NCI-H345 (cell line): ENCODE measurements at places on chromosomes 7 and 10.

DNA sequence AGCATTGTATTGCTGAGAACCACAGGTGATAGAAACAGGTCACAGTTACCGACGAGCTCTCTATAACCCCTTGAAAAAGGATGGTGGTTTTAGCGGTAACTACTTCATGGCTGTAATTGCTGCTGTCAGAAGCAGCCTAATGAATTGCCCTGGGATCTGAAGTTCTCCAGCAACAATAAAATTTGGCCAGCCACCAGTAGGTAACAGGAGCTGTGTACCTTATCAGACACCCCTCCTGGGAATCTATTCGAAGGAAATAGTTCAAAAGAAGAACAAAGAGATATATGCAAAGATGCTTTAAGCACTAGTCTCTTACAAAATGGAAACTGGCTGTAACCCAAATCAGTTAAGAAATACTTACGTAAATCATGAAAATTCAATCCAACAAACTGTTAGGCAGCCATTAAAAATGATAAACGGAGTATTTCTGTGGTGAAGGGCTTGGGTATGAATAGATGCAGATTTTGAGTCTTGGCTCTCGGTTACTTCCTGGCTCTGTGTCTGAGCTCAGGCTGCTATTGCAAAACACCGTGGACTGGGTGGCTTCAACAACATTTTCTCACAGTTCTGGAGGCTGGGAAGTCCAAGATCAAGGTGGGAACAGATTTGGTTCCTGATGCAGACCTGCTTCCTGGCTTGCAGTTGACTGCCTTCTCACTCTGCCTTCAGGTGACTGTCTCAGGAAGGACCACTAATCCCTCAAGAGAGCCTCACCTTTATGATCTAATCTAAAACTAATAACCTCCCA lies 1.6 kb downstream of the MSRB2 start:
- DNase-seq: peak; percentile 13

DNA sequence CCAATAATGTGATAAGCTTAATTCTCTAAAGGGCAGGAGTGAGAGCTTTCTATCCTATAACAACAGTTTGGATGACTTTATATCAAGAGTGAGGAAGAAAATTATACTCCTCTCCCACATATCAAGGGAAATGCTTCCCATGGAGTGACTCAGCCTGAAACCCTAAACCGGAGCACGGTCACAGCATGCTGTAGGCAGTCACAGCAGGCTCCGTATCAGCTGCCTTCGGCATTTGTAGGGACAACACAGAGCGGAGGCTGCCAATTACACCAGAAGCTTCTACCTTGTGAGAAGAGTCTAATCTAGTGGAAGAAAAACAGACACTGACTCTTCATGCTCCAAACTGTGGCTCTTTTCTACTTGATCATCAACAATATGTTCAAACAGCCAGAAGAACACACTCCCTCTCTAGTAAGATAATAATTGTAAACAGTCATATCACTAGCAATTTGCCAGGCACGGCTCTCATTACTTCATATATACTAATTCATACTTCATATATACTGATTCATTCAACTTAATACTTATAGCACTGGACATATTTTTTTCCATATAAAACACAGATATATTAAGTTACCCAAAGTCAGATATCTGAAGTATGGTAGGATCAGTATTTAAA lies 65.9 kb downstream of the DGKB start:
- DNase-seq: peak; percentile 90

DNA sequence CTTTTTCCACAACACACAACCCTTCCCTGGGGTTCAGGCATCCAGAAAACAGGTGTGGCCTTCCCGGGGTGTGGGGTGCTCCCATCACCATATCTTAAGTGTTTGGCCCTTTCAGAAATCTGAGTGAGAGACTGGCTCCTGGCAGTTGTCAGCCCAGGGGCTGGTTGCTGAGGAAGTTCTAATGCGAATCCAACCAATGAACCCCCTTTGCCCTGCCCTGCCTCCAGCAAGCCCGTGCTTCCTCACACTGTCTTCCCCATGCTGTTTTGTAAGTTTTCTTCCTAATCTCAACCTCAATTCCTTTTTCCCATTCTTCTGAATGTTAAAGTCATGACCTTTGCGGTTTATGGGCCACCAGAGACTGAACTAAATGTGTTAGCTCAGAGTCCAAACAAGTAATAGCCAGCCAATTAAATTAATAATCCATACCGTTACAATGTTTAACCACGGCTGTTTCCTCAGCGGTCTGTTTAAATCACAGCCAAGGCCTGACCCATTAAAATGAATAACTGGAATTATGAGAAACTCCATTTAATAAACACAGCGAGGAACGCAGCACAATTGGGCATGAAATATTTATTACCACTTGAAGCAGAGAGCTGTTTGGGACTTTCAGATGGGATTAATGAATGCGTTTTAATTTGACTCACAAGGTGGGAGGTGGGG lies 90.9 kb upstream of the TCF7L2 start:
- DNase-seq: no peak

DNA sequence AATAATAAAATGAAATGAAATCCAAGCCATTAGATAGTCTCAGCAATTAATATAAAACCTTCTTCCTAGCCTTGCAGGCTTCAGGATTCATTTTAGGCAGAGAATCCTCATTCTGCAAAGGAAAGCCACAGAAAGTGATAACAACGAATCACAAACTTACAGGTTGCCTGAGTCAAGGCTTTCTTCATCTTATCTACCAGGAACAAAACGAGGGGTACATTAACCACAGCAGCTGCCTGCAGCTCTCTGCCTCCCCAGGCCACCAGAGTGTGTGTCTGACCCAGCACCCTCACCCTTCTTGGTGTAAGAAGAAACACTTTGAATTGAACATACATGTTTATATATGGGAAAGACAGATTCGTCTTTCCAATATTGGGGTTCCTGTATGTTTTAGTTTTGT lies 12.5 kb upstream of the TNS3 start:
- no peak for DNase-seq

- DNase-seq: no peak
Observed at GRCh38 chr7:64685741-64686140, 19.8 kb downstream of the ZNF107 start.

DNA sequence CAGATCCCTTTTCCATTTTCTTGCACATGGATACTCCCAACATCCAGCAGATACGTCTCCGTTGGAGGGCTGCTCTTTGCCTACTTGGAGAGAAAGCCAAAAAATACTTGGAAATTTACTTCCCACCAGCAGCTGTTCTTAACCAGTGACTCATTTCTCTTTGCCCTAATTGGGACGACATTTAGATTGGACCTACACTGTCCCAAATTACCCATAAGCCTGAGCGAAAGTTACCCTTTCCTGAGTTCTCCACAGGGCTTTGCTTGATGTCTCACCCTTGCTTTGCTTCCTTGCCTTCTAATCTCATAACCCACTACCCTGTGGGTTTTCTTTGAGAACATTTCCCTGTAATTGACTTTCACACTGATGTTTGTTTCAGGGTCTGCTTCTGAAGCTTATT lies 48.1 kb downstream of the SAMD8 start:
- DNase-seq: no peak
